NCI-H510A (cell line): ENCODE measurements at places on chromosomes 16 and 17.

- no peak for DNase-seq
Observed at GRCh38 chr17:12352127-12352526, 313.6 kb upstream of the MYOCD start.

DNA sequence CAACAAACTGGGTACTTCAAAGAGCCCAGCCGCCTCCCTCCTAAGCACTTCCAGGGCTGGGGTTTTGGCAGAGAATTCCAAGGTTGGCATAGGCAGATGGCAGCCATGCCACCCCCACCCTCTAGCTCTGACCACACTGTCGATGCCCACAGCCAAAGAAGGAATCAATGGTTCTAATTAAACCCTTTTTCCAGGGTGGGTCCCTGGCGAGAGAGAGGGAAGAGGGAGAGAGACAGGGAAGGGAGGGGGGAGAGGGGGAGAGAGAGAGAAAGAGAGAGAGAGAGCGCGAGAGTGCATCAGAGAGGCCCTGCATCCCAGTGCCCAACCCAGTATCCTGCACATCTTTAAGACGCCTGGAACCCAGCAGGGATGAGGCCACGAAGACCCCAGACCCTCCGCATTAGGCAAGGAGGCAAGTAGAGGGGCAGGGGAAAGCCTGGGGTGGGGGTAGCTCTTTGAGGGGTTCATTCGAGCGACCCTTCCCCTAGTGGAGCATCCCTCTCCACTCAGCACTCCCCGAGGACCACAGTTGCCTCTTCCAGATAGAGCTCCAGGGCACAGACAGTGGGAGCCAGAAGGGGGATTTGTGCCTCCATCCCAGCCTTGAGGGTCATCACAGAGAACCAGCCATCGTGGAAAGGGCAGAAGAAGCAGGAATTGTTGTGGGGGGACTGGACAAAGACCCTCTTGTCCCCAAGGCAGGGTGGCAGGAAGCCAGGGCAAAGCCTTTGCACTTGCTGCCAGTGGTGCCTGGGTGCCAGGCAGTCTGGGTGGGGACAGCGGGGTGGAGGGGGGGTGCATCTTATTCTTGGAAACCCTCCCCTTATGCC is 2.6 kb downstream of the SRCIN1 start:
- no peak for DNase-seq

GRCh38 chr16:84790301-84790700 is 29.5 kb upstream of the CRISPLD2 start:
- DNase-seq = no peak

- no peak for DNase-seq
Observed at GRCh38 chr16:77335652-77336234, 99.1 kb downstream of the ADAMTS18 start.

DNA sequence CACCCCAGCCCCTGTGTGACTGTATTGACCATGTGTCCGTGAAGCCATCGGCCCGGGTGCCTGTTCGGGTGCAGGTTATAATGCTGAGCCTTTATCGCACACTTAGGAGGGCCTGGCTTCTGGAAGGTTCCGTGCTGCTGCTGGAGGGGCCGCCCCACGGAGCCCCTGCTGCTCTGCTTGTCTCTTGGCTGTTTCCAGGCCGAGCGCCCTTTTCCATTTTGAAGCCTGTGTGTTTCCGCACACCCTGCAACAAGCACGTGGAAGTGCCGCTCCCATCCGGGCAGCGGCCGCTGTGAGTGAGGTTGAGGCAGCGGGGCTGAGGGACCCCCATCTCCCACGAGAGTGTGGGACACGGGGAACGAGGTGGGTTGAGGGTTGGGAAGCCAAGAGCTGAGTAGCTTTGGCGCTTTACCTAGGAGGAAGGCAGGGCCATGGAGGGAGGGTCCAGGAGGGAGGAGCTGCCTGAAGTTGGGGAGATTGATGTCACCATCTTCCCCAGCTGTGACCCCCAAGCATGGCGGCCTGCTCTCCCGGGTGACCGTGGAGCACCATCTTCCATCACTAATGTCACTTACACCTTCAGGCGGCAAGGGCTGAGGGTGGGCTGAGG is 200.1 kb upstream of the GSE1 start:
- DNase-seq = no peak

GRCh38 chr17:49963626-49964302 is 5.2 kb upstream of the DLX4 start:
- DNase-seq = no peak

GRCh38 chr17:64328036-64328858 is 62.4 kb downstream of the PECAM1 start:
- no peak for DNase-seq

GRCh38 chr16:35147556-35148504 is 1688.4 kb downstream of the TP53TG3F start:
- DNase-seq = no peak

DNA sequence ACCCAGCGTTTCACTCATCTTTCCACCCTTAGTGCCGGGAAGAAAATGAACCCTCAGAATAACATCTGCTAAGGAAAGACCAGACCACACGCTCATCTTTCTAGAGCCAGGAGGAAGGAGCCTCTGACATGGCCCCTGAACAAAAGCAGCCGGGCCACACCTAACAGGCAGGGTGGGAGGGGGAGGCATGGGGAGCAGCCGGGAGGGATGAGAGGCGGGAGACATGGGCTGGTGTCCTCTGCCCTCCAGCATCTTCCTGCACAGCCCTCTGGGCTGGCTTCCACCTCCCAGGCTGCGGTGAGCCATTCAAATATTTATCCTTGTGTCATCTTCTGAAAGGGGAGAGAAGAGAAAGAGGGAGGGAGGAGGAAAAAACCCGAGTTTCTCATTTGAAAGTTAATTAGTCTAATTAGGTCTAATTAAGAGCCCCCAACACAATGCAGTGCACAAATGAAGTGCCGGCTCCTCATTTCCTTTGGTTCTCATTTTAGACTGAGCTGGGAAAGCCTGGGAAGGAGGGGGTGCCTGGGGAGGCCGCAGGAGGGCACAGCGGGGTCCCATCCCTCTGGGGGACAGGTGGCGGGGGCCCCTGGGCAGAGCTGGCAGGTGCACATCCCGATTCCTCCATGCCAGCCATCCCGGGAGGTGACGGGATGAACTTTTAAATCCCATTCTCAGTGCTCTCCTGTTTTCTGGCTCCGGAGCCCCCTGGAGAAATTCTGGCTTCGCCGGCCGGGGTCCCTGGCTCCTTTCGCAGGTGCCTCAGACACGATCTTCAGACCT is 90.5 kb downstream of the ENGASE start:
- no peak for DNase-seq

GRCh38 chr17:79093270-79093669 is 18.6 kb downstream of the ENGASE start:
- no peak for DNase-seq

DNA sequence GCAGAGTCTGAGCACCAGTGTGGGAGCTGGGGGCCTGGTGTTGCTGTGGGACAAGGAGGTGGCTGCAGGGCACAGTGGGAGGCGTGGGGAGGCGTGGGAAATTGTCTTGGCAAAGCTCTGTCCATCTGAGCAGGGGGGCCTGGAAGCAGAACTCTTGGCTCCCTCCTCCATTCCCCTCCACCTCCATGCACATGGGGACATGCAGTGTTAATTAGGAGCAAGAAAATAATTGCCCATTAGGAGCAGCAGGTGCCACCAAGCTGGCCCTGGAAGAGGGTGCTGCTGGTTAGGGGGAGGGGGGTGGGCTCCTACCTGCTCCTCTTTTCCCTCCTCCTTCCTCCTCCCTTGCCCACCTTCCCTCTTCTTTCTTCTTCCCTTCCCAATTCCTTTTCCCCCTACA is 4.5 kb downstream of the TTYH2 start:
- DNase-seq = no peak

DNA sequence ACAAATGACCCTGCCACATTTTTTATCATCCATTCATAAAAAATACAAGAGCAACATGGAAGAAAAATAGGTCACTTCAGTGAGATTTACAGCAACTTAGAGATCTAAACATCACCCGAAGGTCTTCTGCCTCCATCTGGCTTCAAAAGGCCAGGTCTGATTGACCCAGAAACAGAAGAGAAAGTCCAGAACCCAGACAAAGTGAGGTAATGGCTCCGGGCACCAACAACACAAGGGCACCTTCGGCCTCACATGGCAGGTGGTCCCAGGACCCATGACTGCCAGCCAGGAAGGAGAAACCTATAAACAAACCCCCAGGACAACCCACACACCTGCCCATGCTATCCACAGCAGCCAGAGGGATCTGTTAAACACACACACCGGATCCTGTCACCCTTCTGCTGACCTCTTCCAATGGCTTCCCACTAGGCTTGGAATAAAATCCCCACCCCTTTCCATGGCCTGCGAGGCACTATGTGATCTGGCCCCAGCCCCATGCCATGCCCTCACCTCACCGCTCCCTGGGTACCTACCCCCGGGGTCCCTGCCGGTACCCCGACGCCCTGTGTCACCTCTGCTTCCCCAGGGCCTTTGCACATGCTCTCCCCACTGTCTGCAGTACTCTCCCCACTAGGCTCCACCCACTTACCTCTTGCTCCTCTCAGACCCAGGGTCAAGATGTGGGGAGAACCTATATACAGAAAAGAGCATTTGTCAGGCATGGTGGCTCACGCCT is 149.1 kb downstream of the ZNF423 start:
- DNase-seq = no peak

DNA sequence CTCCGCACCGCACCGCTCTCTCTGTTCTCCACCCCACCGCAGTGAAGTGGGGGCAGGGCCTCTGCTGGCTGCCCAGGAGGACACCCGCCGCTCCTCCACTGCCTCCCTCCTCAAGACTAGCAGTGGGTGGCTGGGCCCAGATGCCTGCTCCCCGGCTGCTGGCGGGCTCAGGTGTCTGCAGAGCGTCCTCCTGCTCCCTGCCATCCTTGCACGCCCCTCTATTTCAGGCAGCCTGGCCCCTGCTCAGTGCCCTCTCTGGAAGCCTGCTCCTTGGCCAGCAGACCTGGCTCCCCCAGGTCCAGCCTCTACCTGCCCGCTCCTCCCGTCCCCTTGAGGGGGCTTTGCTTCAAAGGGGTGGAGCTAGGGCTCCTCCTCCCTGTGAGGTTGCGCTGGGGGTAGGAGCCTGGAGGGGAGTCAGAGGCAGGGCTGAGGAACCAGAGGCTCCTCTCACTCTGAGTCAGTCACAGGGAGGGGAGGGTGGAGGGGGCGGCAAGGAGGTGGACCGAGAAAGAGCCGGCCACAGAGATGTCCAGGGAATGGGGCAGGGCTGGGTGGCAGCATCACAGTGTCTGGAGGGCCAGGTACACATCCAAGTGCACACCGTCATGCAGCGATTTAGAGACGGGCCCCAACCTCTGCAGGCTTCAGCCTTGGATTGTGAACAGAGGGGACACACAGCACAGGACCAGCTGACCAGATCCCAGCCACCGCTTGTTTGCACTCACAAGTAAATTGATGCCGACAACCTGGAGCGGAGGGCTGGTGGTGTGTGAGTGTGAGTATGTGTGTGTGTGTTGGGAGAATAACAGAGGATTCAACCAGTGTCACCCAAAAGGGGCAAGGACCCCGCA is 9.8 kb upstream of the TMEM92 start:
- no peak for DNase-seq

DNA sequence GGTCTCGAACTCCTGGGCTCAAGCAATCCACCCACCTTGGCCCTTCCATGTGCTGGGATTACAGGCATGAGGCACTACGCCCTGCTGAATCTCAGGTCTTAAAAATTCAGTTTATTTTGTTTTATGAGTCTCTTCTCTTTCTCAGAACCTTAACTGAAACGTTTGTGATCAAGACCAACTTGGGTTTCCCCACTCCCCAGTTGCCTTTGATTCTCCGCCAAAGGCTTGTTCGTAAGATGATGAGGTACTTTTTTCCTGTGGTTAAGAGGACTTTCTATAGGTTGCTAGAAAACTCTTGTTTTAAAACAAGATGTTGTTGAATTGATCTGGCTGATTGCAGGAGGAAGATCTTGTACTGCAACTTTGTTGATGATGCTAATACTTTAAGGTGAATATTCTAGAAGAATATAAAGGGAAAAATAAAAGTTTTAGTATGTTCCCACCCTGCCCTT is 11.7 kb downstream of the ABCC1 start:
- no peak for DNase-seq
